ENCODE measurements at places on chromosomes 13 and 19.

DNA sequence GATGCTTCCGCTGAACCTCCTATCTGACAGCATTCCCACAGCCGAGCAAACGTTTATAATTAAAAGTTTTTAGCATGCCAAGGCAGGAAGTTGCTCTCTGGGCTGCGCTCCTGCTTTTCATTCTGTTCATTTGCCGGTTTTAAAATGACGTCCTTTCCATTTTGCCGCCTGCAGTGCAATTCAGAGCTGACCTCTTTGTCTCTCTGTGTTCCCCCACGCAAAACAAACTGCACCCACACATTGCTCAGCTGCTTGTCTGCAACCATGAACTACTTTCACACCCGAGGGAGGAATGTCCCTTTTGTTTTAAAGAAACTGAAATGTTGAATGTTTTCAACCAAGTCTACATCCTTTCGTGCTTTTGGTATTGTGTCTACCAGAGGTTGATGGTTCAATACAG is 416.5 kb downstream of the EFNB2 start:
- DNase-seq, result no peak

GRCh38 chr13:86425170-86425815 is 626.1 kb upstream of the SLITRK6 start:
- no peak for DNase-seq

GRCh38 chr19:3606690-3607289 is at the start of gene TBXA2R:
TSS of gene TBXA2R (minus strand) at chr19:3606875. CDS start at chr19:3600634, 6,241 bp downstream.
- no peak for DNase-seq

- no peak for DNase-seq
Measured at GRCh38 chr13:31794452-31794851, 55.1 kb downstream of the RXFP2 start.

DNA sequence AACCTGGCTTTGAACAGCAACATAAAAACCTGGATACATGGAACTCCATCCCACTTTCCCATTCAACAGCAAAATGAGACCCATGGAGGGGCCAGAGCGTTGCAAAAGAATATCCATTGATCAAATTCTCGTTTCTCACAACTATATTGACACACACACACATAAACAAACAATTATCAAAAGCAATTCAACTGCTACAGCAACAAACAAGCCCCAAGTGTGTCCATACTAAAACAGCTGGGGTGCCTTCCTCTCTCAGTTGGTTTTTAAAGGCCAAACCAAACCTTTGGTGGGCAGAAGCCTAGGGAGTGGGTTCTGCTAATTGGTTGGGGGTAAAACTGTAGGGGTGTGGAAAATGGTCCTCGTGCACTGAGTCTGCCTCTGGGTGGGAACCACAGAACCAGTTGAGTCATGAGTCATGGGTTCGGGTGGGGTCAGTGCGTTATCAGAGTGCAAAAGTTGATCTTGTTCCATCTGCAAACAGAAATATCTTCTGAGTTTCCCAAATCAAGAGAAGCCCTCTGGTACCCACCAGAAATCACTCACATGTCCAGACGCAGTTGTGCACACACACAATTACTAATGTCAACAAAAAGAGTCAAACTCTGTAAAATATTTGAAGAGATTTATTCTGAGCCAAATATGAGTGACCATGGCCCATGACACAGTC is 18.5 kb downstream of the GPR42 start:
- DNase-seq, result no peak

- no peak for DNase-seq
Measured at GRCh38 chr13:76292726-76293125, 593.5 kb downstream of the KCTD12 start.

- peak; percentile 9 for DNase-seq
Measured at GRCh38 chr19:21698215-21698614, 69.2 kb downstream of the ZNF100 start.

DNA sequence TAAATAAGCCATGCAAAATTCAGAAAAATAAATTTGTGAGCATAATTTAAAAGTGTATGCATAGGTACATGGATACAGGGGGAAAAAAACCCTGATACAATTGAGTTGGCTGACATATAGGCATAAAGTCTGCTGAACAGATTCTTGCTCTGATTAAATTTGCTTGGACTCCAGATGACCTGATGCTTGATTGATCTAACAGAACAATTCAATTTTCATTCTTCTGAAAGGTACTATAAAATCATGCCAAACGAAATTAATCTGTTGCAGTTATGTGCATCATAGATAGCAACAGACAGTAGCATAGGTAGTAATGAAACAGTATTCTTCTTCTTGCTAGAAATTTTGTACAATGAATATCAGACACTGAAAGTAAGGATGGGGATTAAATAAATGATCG is 578.2 kb upstream of the SLITRK6 start:
- DNase-seq, result no peak

DNA sequence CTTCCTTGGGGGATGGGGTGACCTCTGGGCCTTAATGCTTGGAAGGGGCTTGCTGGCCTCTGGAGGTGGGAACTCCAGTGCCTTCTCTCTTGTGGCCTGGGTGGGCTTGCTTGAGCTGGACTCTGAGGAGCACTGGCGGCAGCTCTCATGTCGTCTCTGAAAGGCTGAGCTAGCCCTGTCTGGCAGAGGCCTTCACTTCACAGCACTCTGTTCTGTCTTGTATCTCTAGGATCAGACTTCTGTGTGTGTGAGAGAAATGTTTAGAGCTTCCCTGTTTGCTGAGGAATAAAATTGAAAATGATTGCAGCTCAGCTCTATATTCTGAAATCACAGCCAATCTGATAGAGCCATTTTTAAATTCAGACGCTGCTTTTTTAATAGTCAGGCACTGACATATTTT is 185.3 kb downstream of the KCNRG start:
- no peak for DNase-seq

DNA sequence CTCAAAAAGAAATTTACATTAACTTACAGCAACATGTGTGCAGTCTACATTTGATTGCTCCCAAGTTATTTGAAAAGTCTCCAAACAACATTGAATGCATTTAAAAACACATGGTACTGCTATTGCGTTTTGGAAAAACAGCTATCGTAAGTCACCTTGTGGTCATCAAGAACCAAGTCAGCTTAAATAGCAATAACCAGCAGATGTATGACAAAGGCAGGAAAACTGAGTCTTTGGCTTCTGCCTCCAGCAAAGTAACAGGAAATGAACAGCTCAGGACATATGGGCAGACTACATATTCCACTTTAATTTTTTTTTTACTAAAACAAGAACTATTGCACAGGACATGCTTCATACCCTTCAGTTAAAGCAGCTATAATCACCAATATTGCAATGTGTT is 580.6 kb upstream of the SPRY2 start:
- no peak for DNase-seq

Data from HT-29 (cell line).